Esophagus (tissue), 2 donors: ENCODE measurements at places on chromosomes 4 and X. TPM values are rescaled to one million over a fixed set of nuclear protein-coding genes. Genes with fewer than 3 reads are reported as not detected.

PPARGC1A gene
- polyA plus RNA-seq, result 0.55 TPM

SLC38A5 gene
- polyA plus RNA-seq, result 22.1 TPM

CPE gene
- 7.0 TPM for polyA plus RNA-seq

AKAP4 gene
- polyA plus RNA-seq, result not detected

ARAP2 gene
- 7.5 TPM for polyA plus RNA-seq

SSX2B gene
- not detected for polyA plus RNA-seq

PLS3 gene
- polyA plus RNA-seq, result 59.6 TPM

GAGE2A gene
- polyA plus RNA-seq, result not detected
